Aorta (tissue), 5 donors: ENCODE measurements at places on chromosomes 3 and 15. TPM values are rescaled to one million over a fixed set of nuclear protein-coding genes. Genes with fewer than 3 reads are reported as not detected.

GRCh38 chr15:39075311-39075710, 505.6 kb upstream of the THBS1 start:
- no peak for DNase-seq

- peak; percentile 75 for DNase-seq
These were observed 18.1 kb upstream of the ALDH1A3 start for GRCh38 chr15:100861511-100861991.

GRCh38 chr3:142586803-142587406, 8.4 kb upstream of the ATR start:
- DNase-seq = no peak

- DNase-seq = no peak
These were observed 75.7 kb downstream of the KBTBD8 start for GRCh38 chr3:67073812-67074211.

DNA sequence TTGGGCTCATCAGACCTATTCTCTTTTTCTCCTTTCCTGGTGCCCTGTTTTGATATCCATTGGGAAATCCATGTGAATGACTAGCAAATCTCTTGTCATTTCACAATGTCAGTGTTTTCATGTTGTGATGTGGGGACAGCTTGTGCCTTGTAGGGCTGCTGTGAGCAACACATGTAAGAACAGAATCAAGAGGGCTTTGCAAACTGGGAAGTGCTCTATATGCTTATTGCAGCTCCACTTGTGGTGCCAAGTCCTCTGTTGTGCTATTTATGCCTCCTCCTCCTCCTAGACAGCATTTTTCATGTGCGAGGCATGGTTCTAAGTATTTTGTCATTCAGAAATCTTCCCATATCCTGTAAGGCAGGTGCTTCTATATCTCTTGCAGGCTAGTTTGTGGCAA, 56.4 kb downstream of the ZNF621 start:
- no peak for DNase-seq

- no peak for DNase-seq
These were observed 2.7 kb upstream of the MNS1 start for GRCh38 chr15:56467616-56468015.

Gene CGNL1
- total RNA-seq = 19.4 TPM

Gene CYP8B1
- not detected for total RNA-seq
